ENCODE measurements at places on chromosomes 4 and X.

DNA sequence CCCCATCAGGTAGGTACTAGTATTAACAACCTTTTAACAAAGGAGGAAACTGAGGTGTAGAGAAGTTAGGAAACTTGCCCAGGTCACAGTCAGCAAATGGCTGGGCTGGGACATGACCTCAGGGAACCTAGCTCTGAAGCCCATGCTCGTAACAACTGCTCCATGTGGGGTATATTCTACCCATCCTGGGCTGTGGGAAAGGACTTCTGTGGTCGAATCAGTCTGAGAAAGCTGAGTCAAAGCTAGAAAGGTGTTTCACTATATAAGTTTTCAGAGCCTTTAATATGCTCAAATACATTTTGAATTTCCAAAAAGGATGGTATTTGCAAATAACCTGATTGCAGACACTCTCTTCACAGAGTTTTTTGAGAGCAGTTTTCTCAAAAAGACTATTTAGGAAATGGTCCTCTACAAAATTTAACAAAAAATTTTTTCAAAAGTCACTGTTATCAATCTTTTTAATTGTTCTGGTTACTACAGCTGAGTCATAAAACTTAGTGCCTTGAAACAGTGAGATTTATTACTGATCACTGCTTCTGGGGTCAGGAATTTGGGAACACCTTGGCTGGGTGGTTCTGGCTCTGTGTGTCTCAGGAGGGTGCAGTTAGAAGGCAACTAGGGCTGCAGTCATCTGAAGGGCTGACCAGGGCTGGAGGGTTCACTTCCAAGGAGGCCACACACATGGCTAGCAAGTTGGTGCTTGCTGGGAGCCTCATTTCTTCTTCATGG, 53.6 kb downstream of the NSG1 start:
- no peak for DNase-seq

DNA sequence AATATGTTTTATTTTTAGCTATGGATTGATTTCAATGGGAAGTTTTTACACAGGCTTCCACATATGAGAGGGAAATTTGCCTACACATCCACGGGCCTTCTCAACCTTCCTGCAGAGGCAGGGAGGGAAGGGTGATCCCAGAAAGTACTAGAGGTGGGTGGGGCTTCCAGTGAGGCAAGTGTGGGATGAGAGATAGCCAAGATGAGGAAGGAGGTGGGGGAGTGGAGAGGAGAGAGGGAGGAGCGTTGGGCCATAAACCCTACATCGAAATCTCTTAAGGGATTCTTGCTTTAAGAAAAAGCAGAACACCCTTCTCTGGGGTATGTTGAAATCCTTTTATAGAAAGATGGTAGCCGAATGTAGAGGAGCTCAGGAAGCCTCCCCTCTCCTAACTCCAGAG, 19.0 kb downstream of the NKX6-1 start:
- DNase-seq, result no peak

- DNase-seq, result no peak
Observed at GRCh38 chrX:66163447-66163846, 600 bp upstream of the HEPH start.

- no peak for DNase-seq
Observed at GRCh38 chrX:39730662-39731329, 367.0 kb downstream of the BCOR start.

- DNase-seq, result no peak
Observed at GRCh38 chrX:71492231-71493065, 40.5 kb upstream of the OGT start.

DNA sequence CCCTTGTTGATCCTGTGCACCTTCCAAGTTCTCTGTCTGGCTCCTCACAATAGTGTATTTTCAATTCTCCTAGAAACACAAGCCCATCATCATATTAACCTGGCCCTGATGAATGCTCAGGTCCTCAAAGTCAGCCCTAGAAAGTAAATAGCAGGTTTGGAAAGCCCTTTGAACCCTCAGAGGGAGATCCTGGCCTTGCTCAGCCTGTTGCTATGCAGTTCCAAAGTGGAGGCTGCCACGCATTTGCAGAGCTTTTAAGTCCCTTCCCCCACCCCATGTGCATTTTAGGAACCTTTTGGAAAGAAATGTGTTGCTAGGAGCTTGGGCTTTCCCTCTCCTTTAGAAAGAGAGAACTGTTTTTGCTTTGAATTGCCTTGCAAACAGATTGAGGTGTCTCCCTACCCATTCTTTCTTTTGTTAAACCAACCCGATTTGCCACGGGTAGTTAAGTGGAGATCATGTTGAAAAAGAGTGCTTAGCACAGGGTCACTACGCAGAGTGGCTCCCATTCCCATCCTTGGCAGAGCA, 12.2 kb downstream of the MAMLD1 start:
- DNase-seq, result no peak

- DNase-seq, result no peak
Observed at GRCh38 chr4:77202491-77202890, 45.5 kb downstream of the CCNG2 start.

GRCh38 chrX:134543288-134543687, 83.3 kb downstream of the HPRT1 start:
- DNase-seq, result no peak

DNA sequence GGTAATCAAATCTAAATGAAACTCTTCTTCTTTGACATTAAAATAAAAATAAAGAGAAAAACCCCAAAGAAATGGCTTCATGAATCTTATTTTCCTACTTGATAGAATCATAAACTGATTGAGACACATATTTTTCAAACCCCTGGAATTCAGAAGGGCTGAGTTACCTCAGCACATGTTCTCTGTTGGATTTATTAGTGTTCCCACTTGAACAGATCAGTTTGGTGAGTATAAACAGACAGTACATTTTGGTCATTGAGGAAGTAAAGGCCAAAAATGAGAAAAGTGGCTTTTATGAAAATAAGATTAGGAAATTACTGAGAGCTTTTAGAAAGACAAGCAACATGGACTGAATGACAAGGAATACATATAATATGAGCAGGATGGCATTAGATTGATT, 620.4 kb downstream of the ANKRD50 start:
- no peak for DNase-seq

DNA sequence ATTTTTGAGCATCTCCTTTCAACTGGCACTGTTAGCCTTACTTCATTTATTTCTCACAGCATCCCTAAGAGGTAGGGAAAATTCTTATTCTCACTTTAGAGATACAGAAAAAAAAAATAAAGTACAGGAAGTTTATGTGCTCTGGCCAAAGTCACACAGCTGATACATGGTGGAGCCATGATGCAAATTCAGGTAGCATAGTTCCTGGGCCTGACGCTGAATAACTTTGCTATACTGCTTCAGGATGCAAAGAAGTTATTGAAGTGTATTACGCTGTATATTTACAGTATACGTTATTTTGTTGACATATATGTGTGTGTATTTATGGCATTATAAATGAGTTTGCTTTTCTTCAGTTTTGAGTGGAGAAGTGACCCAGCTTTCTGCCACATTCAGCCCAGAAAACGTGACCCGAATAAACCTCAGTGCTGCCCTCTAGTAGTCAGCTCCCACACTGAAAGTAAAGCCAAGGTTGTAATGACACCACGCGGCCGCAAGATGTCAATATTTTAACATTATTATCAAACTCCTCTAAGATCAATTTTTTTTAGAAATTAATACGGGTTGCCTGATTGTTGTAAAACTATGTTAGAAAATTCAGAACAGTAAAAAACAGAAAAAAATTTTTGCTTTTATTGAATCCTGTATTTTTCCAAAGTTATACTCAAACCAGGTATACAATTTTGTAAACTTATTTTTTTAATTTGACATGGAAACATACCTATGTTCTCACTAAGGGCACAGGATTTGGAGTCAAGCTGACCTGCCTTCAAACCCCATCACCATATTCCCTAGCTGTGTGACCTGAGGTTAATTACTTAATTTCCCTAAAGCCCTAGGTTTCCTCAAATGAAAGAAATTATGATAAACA, 3.8 kb upstream of the GUCY2F start:
- peak; percentile 74 for DNase-seq

- no peak for DNase-seq
Observed at GRCh38 chr4:39924014-39924413, 53.7 kb downstream of the PDS5A start.

DNA sequence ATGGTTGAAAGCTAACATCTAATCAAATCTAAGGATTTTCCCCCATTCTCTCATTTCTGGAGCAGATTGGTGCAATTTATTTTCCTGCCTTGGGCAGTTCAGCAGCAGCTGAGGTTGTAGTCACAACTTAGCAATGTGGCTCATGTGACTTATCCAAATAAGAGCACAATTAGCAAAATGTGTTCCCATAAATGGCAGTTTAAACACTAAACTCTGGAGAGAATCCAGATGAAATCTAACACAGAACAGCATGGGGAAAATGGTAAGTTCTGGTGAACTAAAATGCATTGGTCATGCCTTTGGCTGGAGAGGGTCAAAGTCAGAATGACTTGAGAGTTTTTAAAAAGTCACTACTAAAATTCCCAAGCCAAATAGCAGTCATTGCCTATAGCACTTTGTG, 422.6 kb upstream of the DIPK2B start:
- DNase-seq, result no peak

Measured in mesothelial cell of epicardium (in vitro differentiated cells).